ENCODE measurements at places on chromosomes 3 and 15.

GRCh38 chr15:41337631-41338522 is 5.2 kb downstream of the NUSAP1 start:
- no peak for DNase-seq

DNA sequence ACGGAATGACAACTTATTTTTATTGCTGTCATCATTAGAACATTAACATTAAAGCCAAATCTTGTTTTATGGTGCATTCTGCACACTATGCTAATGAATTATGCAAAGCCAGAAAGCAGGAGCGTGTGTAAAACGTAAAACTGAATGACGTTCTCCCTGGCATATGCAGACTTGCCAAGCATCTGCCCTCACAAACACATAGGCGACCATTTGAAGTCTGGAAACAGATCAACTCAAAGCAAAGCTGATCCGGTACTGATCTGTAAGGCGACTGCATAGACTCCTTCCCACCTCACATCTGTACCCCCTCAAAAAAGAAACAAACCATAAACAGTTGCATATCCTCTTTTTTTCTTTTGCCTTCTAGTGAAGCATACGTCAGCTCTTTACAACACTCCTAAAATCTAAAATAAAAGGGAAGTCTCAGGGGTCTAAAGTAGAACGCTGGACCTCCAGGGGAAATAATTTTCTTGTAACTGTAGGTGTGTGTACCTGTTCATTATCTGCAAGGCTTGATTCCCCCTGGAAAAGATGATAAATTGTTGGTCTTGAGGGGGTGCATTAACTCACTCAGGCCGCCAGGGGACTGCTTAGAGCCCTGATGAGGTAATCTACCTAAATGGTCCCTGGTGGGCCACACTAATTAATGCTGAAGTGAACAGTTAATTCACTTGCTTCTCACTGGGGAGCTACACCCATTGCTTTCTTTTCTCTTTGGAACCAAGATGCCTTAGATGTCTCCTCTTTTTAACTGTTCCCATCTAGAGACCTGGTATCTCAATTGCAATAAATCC is 231.4 kb downstream of the CDIN1 start:
- no peak for DNase-seq

GRCh38 chr15:52150871-52151270 is 38.3 kb upstream of the BCL2L10 start:
- DNase-seq = no peak

- DNase-seq = no peak
Measured at GRCh38 chr3:95923496-95924210, 890.7 kb upstream of the EPHA6 start.

DNA sequence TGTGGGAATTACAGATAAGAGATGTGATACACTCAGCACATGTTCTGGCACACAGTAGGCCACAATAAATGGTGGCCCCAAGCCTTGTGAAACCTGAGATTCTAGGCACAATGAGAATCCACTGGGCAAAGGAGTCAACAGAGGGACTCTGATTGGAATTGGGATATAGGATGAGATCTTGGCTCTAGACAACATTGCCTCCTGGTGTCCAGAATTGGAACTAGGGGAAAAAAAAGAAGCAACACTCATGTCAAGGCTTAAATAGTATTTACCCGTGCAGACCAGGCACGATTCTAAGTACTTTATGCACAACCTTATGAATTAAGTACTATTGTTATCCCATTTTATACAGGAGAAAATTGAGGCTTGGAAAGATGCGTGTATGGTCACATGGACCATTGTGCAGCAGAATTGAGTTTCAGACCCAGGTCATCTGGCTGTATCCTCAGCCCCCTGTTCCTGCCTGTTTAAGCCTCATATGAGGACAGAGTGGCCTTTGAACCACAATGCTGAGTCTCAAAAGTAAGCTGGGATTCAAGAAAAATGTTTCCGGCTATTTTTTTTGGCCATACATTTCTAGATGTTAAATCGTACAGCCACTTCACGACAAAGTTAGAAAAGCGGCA is 124.8 kb downstream of the SV2B start:
- no peak for DNase-seq

- DNase-seq = no peak
Measured at GRCh38 chr3:52721002-52721729, 15.3 kb downstream of the SPCS1 start.

DNA sequence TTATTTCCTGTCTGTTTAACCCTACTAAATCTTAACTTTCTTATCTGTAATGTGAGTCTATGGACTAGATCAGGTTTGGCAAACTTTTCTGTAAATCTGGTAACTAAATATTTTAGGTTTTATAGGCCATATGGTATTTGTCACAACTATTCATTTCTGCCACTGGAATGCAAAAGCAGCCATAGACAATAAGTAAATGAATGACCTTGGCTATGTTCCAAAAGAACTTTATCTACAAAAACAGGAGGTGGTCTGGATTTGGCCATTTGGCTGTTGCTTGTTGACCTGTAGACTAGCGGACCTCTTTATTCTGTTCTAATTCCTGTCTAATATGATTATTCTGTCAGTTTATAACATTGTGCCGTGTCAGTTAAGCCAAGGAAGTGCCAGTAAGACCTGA is 314.2 kb downstream of the LPP start:
- no peak for DNase-seq

DNA sequence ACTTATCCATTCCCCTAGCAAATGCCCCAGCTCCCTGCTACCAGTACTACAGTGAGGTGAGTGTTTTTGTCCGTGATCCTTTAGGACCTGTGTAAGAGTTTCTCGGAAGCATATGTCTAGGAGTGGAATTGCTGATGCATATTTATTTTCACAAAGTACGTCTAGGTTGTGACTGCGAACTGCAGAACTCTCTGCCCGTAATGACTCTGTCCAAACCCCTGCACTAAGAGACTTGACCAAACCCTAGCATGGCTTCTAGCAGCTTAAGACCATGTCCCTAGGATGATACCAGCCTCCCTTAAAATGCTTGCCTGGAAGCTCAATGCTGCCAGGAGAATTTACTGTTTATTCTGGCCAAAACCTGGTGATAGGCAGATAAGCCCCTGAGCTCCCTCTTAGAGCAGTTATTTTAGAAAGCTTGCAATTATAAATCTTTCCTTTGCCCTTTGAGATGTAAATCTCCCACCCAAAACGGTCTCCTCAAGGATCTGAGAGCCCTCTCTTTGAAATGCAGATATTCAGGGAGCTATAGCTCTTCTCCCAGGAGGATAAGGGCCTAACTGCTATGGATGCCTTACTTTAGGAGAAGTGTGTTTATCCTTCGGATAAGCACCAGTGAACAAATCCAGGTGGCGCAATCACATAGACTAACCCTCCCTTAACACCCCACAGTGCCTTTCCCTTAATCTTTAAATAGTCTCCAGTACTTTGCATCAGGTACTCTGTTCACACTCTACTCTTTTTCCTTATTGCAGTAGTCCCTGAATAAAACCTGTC is 14.7 kb upstream of the CA12 start:
- DNase-seq = no peak

DNA sequence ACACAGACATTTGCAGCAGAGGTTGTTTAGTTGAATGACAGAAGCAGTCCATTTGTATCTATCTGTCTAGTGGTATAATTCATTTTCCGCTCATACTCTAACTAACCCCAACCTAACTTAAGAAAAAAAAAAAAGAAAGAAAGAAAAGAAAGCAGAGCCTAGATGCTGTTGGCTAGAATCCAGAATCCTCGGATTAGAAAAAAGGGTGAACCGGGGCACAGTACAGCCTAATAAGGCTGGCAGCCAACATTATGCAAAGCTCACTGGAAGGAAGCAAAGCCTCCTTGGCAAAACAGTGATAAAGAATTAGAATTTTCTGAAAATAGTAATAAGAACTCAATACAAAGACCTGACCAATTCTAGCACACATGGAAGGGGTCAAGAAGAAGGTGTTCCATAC is 640.8 kb downstream of the TUSC7 start:
- no peak for DNase-seq

DNA sequence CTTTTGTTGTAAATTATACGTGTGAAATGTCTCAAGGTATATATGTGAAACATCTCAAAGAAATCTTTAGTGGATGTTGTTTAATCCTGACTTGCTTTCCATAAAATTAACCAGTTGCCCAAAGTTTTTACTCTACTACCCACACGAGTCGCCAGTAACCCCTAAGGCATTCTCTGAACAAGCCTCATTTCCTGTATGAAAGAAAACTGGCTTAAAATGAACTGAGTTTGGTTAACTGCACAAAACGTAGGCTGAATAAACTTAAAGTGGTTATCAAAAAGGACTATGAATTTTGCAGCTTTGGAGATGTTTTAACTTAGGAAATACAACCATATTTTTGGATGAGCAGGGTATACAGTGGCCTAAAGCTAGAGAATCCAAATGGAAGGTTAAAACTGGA is 2.7 kb upstream of the APPL1 start:
- DNase-seq = no peak

DNA sequence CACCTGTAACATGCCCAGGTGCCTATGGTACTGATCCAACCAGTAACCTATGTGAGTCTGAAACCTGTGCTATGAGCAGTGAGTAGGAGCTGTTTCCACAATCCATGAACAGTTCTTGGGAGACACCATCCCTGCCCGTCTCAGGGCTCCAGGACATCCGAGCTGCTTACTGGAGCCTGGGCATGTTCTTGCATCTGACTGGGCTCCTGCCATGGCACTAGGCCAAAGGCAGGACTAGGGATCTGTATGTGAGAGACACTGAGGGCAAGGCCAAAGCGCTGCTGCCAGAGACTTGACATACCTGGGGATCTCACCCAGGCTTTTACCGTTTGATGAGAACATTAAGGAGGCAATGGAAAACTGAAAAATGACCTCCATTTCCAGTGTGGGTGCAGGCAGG is 59.8 kb downstream of the WDR76 start:
- no peak for DNase-seq

Measured in stimulated activated CD4-positive, alpha-beta T cell treated with anti-CD3 and anti-CD28 coated beads, Interleukin-4, amount 100 ng/mL, for 4 hours (primary cell).